ENCODE measurements at places on chromosomes 6 and 20.

DNA sequence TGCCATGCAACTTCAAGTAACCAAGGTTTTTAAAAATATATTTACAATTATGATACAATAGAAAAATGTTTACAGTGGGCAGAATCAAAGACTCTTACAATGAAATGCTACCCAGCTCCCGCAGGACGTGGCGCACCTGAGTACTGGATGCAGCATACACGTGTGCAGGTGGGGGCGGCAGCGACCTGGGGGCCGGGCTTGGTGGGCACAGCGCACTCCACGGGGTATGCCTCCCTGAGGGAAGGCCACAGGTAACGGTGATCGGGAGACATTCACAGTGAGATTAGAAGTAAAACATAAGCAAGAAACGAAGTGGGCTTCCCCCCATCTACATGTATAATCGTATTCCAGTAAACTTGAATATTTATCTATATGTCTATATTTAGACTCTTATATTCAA is 54.2 kb downstream of the WDR27 start:
- no peak for DNase-seq

DNA sequence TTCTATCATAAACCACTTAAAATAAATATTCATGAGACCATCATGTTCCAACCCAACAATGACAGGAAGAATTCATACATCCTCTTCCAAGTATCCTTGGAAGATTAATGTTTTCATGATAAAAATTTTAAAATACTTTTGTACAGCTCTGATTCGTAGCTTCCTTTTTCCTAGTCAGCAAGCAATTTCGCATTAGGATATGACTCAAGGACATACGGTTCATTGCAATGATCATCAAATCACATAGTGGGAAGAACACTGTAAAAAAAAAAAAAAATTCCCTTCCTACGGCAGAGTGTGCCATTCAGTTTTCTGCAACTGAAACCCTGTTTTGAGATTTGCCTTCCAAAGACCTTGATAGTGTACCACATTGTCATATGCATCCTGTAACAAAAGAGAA is 35.3 kb upstream of the GFOD1 start:
- no peak for DNase-seq

- no peak for DNase-seq
Observed at GRCh38 chr6:150451807-150452427, 83.1 kb downstream of the IYD start.

GRCh38 chr20:57392512-57393271 is 1.5 kb downstream of the RBM38 start:
- DNase-seq: peak; percentile 38

GRCh38 chr20:62989201-62989601 is 17.6 kb downstream of the BHLHE23 start:
- no peak for DNase-seq
